ENCODE measurements at places on chromosomes 5 and 9. TPM values are rescaled to one million over a fixed set of nuclear protein-coding genes. Genes with fewer than 3 reads are reported as not detected.

DNA sequence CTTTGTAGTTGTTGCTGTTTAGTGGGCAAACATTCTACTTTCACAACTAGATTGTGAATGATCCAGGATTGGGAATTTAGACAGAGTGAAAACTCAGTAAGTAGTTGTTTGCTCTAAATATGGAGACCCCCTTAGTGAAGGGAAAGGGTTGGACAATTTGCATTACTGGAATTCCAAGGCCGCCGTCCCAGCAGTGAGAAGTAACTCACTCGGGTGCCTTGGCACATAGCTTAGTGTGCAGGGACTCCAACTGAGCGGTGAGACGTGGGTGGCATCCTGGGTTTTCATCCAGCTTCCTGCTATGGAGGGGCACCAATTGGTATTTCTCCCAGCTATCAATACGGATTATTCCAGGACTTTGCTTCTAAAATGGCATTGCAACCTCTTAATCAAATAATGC, 69.7 kb upstream of the FCN1 start:
- no peak for DNase-seq

DNA sequence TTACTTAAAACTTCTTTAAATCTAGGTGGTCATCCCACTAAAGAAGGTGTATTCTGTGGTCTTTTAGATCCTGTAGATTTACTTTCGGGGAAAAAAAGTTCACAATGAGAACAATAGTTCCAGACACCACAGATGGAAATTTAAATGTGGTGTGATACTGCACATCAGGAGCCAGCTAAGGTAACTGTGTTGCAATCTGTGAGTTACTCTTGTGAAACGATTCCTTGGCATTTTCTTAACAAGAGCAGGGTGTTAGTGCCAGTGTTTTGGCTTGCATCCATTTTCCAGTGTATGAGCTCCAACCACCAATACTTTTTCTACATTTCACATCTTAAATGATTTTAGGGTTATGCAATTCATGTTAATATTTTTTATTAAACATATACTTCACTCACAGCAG, 674.5 kb downstream of the CETN3 start:
- no peak for DNase-seq

FOXD4L3 gene
- total RNA-seq: not detected

GRCh38 chr5:32496104-32496503, 51.6 kb upstream of the ZFR start:
- no peak for DNase-seq

GRCh38 chr9:99515895-99516656, 294.0 kb downstream of the SEC61B start:
- DNase-seq: no peak

- no peak for DNase-seq
Measured at GRCh38 chr5:135491552-135492318, 39.6 kb upstream of the TIFAB start.

DNA sequence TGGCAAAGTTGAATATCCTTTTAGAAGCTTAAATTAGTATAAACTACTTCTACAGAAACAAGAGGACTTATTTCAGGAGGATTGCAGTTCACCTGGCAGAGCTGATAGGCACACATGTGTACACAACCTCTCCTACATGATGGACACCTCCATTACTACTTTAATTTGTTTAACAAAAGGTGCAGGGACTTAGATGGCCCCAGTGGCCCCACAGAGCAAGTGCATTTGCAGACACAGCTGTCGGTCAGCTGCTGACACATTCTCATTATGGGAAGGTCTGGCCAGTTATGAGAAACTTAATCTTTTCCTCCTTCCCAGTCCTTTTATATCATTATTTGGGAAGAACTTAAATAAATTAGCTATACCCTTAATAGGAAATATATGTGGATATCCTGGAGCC, 28.3 kb downstream of the TDRD7 start:
- DNase-seq: no peak

DNA sequence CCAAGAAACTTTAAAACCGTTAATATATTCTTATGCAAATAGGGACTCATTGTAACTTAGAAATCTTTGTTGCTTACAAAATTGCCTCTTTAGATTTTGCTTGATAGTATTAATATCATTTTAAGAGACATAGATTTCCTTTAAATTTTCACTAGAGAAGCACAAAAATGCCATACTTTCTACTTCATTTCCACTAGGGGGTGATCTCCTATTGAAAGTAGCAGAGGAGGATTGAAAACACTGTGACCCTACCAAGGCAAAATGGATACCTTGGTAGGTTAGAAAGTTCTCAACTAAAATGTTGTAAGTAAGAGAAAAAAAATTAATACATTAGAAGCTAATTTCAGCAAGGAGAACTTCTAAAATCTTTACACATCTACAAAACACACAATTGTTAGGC, 204.9 kb downstream of the CHSY3 start:
- DNase-seq: no peak

PCDHA1 gene
- total RNA-seq: 0.06 TPM

- DNase-seq: no peak
Measured at GRCh38 chr9:115106001-115106400, 12.0 kb downstream of the TNC start.

CBY3 gene
- total RNA-seq: not detected

- DNase-seq: no peak
Measured at GRCh38 chr5:56326116-56326515, 93.0 kb upstream of the ANKRD55 start.

- no peak for DNase-seq
Measured at GRCh38 chr5:141384471-141385267, 2.1 kb downstream of the PCDHGA7 start.

FBP2 gene
- not detected for total RNA-seq

IL9 gene
- not detected for total RNA-seq

PSMB7 gene
- 86.1 TPM for total RNA-seq

PCDHB8 gene
- 1.8 TPM for total RNA-seq

DNA sequence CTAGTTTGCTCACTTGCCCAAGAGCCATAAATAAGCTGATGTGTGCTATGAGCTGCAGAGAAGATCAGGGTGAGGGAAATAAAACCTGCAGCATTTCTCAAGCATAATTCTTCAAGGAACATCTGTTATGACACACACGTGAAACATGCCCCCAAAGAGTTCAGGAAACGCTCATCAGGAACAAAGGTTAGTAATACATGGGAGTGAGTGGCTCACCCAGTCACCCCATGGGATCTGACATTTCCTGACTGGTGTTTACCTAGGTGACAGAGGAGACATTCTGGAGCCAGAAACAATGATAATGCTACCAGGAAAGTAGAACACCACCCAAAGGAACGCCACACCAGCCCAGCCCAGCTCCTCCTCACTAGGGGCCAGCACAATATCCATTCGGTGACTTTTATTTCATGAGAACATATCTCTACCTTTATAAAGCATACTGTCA, 66.0 kb downstream of the FRMD3 start:
- peak; percentile 23 for DNase-seq

PCDHAC1 gene
- total RNA-seq: 12.2 TPM

- DNase-seq: no peak
Measured at GRCh38 chr5:1930880-1931603, 48.3 kb upstream of the IRX4 start.

- no peak for DNase-seq
Measured at GRCh38 chr5:60535951-60536350, 164.0 kb downstream of the DEPDC1B start.

DNA sequence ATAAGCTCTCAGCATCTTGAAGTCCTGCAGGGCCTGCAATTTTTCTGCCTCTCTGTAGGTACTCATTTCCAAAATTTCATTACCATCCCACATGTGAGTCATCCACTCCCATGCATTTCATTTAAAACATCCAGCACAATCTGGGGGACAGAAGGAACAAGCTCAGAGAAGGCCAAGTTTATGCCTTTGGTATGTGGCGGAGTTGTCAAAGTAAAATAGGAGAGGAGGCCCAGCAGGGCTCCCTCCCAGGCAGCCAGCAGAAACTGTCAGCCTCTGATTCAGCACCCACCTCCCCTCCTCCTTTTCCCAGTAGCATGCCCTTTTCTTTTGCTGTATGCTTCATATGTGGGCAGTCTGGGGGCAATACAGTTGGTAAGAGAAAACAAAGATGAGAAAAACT, 126.4 kb upstream of the ZNF366 start:
- DNase-seq: no peak

LRRC19 gene
- 16.7 TPM for total RNA-seq

PCDHB13 gene
- total RNA-seq: 8.3 TPM

- peak; percentile 55 for DNase-seq
Measured at GRCh38 chr5:139226131-139226530, 28.0 kb upstream of the SIL1 start.

CDX1 gene
- total RNA-seq: 0.29 TPM

DNA sequence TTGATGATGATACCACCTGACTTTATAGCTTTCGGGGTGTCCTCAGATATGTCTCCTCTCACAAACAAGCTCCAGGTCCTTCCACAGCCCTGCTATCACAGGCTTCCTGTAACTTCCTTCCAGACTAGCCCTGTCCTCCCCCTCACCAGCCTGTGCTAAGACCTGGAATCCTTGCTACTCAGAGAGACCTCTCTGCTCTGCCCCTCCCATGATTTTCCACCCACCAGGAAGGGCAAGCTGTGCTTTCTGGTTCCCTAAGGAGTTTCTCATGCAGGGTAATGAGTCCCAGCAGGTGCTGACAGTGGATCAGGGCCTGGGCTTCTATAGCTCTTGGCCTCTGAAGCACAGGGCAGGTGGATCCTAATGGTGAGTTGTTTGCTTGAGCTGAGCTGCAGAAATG, 86.9 kb downstream of the AOPEP start:
- DNase-seq: no peak

DNA sequence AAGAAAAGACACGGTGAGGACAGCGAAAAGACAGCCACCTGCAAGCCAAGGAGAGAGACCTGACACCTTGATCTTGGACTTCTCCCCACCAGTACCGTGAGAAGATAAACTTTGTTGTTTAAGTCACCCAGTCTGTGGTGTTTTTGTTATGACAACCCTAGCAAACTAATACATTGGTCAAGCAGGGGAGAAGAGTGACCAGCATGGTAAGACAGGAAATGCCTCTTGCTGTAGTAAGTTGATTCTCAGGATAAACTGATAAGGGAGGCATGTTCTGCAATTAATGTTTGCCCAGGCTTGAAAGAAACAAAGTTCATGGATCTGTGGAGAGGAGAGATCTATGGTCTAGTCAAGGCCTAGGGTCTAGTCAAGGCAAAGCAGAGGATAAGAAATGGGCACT, 801.2 kb downstream of the MAT2B start:
- DNase-seq: no peak

- no peak for DNase-seq
Measured at GRCh38 chr5:147670815-147671214, 111.7 kb downstream of the JAKMIP2 start.

GRCh38 chr5:35900972-35901695, 37.3 kb downstream of the CAPSL start:
- no peak for DNase-seq

CCIN gene
- 0.12 TPM for total RNA-seq

GRCh38 chr5:132250547-132250946, 6.9 kb upstream of the PDLIM4 start:
- DNase-seq: no peak

PRDM9 gene
- not detected for total RNA-seq

OGN gene
- 154 TPM for total RNA-seq

DNA sequence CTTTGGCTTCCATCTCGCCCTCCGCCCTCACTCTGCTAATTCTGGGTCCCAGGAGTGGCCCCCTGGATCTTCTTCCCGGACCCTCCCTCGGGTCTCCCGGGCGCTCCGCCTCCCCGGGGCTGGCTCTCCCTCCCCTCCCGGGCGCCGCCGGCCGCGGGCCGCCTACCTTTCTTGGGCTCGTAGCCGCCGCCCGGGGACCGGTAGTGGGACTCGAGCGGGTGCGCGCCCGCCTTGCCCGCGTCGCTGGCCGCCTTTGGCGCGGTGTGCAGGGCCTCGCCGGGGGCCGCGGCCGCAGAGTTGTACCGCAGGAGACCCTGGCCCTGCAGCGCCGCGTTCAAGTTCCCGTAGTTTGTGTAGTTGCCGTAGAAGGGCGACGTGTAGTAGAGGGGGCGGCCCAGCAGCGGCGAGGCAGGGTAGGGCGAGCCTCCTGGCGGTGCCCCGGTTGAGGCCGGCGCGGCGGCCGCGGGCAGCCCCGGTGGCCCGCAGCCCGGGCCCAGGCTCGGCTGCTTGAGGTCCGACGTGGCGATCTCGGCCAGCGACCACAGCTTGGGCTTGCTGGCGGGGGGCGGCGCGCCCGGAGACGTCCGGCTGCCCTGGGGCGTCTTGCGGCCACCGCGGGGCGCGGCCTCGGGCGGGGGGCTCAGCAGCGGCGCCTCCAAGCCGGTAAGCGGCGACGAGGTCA, 3.2 kb downstream of the IRX2 start:
- peak; percentile 9 for DNase-seq

DNA sequence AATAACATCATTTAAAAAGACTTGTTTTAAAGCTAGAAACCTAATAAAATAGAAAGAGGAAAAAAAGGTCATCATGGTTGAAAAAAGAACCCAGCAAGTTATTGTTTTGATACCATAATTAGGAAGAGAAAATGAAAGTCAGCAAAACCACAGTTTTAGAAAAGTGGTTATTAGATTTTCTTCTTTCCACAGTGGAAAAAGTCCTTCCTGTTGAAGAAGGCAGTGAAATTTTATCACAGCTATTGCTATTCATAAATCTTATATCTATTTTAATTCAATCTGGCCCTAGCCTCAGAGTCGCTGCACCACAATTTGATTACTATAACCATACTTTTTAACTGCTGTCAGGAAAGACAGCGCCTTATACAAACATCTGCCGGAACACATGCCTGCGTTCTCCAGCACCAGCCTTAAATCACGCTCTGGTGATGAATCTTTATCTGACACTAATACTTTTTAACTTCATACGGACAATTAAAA, 60.3 kb downstream of the MAPKAP1 start:
- no peak for DNase-seq

SLC4A9 gene
- total RNA-seq: 0.86 TPM

- no peak for DNase-seq
Measured at GRCh38 chr5:113387844-113388243, 46.9 kb downstream of the TSSK1B start.

DNA sequence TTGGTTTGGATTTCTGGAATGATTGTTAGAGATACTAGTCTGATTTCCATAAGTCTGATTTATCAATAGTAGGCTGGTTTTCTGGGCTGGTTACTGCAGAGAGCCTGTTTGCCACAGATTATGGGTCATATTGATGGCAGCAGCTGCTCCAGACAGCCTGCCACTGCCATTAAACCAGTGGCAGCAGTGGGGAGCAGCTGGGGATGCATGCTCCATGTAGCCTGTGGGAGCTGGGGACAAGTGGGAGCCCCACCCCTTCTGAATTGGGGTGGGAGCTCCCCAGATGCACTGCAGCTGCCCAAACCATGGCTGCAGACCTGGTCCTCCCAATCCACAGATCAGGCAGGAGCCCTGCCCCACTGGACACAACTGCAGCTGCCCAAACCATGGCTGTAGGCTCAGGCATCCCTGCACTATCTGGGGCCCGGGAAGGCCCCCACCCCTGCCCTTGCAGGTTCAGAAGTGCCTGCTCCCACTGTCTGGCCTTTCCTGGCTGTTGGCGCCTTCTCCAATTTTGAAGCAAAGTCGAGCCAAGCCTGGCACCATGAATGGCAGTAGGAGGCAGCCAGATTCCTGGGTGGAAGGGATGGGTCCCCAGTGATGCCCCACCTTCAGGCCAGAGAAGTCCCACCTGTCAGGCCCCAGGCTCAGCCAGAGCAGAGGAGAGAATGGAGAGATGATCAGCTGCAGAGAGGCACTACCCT, 402.9 kb upstream of the TYRP1 start:
- DNase-seq: no peak
